ENCODE measurements at places on chromosomes 11 and 22.

- DNase-seq, result no peak
These were observed 1.8 kb upstream of the DDB2 start for GRCh38 chr11:47212938-47213337.

GRCh38 chr22:45698094-45698493 is 26.5 kb downstream of the ATXN10 start:
- DNase-seq, result no peak

- no peak for DNase-seq
These were observed 207.5 kb downstream of the TBC1D22A start for GRCh38 chr22:46969961-46970360.

DNA sequence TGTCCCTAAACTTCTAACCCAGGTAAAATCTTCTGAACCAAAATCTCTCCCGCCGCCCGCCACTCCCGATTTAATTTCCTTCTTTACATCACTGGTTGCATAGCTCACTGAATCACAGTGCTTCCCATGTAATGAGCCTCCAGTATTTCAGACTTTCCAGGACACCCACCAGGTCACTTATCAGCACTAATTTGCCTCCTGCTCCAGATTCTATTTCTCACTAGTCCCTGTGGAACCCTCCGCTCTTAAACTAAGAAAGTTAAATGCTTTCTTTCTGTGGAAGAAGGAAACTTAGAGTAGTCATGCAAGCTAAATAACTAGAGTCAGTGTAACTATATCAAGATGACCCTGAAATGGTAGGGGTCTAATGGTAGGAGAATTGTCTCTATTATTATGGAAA is 106.6 kb upstream of the OPCML start:
- no peak for DNase-seq

DNA sequence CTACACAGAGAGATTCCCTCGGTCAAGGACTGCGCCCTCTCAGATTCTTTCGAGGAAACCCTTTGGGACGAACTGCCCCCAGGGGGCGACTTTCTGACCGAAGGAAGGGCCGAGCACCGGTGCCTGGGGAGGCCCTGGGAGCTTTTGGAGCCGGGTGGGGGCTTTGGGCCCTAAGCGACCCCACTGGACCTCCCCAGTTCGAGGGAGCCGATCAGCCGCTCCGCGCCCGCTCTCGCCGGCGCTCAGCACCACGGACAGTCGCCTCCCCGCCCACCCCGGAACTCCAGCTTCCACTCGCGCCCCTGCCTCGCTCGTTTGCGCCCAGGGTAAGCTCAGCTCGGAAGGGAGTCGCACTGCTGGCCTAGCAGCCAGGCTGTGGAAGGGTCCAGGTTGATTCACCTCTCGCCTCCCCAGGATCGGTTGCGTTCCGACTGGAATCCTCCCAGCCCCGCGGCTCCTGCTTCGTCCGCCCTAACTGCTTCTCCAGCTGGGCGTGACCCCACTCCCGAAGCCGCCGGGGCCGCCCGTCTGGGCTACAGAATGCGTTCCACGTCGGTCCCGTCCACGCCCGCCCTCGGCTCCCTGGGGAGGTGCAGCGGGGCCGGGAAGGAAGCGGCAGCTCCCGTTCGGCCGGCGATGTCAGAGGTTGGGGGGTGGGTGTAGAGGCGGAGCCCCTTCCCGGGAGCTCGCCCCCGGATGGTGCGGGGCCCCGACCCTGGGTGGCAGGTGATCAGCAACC is 428 bp downstream of the SCN3B start:
- no peak for DNase-seq

DNA sequence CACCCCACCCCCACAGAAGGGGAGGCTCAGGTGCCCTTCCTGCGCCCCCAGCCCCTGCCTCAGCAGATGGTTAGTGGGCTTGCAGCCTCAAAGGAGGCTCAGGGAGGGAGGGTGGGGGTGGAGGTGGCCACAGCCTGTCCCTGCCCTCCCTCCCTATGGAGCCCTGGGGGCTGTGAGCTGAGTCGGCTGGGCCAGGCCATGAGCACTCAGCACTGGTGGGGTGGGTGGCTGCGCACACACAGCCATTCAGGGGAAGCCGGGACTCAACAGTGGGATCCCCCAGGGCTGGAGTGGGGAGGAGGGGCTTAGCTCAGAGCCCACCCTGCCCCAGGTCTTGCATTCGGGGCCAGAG is 50.2 kb downstream of the FLRT1 start:
- DNase-seq, result no peak

DNA sequence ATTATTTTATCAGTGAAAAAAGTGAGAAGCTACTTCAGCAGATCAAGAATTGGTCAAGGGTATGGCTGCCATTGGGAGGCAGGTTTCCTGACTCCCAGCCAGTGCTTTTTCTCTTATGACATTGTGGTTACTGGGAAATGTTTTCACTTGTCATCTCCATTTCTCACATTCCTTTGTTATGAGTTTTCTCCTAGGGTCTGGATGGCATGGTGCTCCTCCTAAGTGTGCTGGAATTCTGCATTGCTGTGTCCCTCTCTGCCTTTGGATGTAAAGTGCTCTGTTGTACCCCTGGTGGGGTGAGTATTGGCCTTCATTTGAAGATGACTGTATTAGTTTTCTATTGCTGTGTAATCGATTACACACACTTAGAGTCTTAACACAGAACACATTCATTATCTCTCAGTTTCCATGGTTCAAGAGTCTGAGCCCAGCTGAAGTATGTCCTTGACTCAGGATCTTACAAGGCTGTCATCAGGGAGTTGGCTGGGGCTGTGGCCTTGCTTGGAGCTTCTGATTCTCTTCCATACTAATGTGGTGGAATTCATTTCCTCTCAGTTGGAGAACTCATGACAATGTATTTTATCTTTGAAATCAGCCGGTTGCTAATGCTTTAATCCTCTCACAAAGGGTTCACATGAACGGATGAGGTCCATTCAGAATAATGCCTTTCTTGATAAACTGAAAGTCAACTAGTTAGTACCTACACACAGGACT is 21.0 kb upstream of the MS4A6E start:
- no peak for DNase-seq

DNA sequence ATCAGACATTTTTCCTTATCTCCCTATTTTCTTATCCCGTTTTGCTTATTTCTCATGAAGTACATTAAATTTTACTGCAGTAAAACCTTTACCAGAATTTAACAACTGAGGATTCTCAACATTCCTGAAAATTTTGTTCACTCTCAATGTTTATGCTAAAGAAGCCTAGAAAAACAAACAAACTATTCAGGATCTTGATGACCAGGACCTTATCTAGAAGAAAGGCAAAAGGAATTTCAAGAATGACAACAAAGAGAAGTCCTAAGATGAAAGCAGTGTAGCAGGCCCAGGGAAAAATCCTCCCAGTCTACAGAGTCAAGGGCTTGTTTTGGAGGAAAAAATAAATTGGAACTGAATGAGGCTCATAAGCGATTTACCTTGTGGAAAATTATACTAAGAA is 283.3 kb upstream of the ARHGAP42 start:
- no peak for DNase-seq

DNA sequence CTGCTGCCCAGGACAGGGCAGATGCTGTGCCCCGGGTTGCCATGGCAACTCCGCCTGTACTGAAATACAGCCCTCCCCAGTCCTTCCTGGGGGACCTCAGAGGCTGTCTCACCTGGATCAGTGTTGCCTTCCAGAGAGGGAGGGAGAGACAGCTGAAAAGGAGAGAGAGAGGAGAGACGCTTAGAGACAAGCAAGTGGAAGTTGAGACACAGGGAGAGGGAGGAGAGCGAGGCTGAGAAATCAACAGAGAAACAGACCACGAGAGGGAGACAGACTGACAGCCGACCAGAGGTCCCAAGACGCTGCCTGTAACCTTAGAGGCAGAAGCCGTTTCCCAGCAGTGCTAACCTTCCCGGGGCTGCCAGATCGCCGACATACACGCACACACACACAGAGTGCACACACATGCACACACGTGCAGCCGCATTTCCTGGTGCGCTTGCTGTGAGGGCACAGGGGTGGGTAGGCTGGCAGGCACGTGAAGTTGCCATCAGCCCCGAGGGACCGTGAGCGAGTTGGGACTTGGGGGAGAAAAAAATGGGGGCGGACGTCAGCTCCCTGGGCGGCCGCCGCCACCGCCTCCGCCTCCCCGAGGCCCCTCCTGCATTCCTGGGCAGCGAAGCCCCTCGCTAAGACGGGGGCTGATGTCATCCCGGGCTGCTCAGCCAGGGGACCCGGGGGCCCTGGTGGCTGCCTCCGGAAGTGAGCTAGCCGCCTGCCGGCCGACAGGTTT is 88.6 kb upstream of the CRYBB3 start:
- DNase-seq, result peak; percentile 22

GRCh38 chr11:73393479-73394415 is 17.5 kb downstream of the RELT start:
- peak; percentile 52 for DNase-seq

DNA sequence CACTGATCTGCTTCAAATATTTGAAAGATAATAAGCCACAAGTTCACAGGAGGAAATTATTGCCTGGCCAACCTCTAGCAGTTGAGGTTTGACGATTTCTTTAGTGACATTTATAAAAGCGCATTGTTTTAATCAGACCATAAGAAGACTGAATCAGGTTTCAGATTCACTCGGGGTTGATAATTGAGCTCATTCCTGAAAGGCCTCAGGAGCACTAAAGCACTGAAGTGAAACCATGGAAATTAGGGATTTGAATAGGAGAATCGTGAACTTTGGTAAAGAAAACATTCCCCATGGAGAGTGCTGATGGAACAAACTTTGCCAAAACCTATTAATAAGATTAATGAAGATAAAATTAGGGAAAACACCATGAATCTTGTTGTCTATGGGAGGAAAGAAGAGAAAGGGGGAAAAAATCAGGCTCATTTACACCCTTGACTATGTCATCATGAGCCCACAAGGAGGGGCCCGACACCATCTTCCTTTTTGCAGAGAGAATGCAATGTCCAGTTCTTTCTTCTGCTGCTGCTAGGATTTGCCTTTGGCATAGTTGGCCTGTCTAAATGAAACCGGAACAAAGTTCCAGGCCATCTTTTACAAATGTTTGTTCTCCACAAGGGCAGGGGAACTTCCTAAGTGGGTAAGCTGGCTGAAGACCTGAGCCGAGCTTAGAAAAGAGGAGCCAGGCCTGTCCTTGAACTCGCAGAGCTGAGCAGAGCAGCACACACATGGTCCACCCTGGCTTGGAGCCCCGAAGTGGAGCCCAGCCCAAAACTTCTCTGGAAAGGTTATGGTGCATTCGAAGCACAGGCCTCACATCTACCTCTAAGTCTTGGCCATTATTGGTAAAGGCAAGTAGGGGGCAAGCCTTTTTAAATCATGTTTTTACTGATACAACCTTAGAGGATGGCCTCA is 56.1 kb upstream of the EIF3M start:
- DNase-seq, result no peak

GRCh38 chr11:63682066-63683021 is 1.0 kb downstream of the RTN3 start:
- no peak for DNase-seq

DNA sequence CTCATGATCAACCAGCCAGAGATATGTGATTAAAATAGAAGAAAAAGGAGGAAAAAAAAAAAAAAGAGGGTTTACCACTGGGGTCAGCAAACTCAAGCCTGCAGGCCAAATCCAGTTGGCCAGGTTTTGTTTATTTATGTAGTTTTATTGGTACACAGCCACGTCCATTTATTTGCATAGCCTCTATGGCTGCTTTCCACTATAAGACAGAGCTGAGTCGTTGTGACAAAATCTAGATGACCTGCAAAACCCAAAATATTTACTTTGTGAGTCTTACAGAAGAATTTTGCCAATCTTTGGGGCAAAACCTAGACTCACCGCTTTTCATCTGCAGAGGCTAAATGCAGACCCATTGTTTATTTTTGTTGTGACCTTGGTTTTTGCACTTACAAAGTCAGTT is 87.1 kb downstream of the TENM4 start:
- no peak for DNase-seq

- no peak for DNase-seq
These were observed 246.8 kb upstream of the KIRREL3 start for GRCh38 chr11:127247261-127247851.

DNA sequence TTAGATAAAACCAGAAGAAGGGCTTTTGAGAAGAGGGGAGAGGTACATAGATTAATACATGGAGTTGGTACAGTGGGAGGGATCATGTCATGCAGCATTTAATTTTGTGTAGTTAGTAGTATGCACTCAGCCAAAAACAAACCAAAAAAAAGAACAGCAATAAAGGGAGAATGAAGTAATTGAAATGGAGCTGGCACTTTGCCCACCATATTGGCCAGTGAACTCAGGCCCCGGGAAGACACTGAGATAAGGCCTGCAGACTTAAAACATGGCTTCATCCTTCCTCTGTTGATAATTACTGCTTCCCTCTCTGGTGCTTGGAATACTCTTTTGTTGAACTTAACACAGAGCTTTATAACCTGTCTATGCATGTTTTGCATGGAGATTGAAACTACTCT is 3.1 kb downstream of the PANX1 start:
- DNase-seq, result no peak

DNA sequence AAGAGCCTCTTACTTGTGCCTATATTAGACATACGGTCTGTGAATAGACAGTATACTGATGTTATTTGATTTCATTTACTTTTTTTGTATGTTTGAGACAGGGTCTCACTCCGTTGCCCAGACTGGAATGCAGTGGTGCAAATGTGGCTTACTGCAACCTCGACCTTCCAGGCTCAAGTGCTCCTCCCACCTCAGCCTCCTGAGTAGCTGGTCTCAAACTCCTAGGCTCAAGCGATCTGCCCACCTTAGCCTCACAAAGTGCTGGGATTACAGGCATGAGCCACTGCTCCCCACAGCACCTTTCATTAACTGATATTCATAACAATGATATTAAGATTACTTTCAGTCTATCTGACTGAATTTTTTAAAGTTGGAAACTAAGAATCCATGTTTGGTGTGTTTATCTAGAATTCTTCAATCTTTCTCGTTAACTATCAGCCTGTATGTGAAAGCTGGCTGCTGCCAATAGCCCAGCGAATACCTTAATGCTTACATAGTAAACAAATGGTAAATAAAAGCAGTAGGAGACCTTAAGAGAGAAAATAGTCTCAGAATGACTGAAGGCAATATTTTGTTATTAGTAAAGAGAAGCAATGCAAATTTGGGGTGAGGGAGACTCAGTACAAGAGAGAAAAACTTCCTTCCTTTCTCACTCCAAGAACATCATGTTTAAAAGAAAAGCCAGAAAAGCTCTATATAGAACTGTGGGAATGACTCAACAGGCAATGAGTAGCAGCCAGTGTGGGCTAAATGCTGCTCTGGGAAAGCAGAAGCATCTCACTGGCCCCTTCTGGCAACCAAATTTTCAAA is 101.9 kb downstream of the MRTFA start:
- DNase-seq, result no peak

GRCh38 chr11:66363805-66364535 is 7.6 kb downstream of the SLC29A2 start:
- DNase-seq, result peak; percentile 58

- DNase-seq, result peak; percentile 45
These were observed 42.2 kb upstream of the FAM181B start for GRCh38 chr11:82775736-82776346.

DNA sequence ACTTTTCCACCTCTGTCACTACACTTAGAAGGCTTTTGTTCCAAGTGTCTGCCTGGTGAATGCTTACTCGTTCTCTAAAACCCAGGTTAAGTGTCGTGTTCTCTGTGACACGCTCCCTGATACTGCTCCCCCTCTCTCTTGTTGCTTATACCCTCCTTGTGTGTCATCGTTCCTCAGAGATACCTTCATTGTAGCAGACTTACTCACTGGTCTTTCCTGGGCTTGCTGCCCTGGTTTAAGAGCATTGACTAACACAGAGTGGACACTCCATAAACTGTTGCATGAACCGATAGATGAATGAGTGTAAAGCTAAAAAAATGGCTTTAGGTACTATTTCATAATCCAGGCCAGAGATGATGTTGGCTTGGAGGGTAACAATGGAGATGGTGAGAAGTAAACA is 171.3 kb downstream of the GRIK4 start:
- no peak for DNase-seq

GRCh38 chr11:86926975-86927374 is 28.2 kb downstream of the FZD4 start:
- DNase-seq, result no peak

All from activated T-helper 2 cell treated with anti-CD3 and anti-CD28 coated beads, Interferon-gamma antibody, Interleukin-2, Interleukin-4, amounts not matched to agents 10 μg/mL and 5 μg/mL and 100 μg/mL, durations not matched to agents 14 hours and 24 hours and 36 hours (primary cell).